ENCODE measurements at places on chromosomes 2 and 18.

GRCh38 chr2:135744760-135745314, 3.2 kb downstream of the UBXN4 start:
- no peak for DNase-seq

DNA sequence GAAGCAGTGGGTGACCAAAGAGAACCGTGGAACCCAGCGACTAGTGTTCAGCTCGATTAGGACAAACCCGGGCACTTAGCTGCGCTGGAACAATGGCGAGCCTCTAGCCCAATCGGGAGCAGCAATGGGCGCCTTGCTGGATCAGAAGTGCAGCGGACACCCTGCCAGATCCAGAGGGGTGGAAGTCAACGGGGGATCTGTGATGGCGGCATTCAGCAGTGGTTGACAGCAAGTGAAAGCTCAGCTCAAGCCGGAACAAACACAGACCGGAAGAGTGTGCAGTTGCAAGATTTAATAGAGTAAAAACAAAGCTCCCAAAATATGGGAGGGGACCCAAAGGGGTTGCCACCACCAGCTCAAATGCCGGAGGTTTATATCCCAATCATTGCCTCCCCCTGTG, 478.7 kb upstream of the REG3G start:
- no peak for DNase-seq

- no peak for DNase-seq
Measured at GRCh38 chr18:58362027-58362575, 266.8 kb downstream of the ALPK2 start.

DNA sequence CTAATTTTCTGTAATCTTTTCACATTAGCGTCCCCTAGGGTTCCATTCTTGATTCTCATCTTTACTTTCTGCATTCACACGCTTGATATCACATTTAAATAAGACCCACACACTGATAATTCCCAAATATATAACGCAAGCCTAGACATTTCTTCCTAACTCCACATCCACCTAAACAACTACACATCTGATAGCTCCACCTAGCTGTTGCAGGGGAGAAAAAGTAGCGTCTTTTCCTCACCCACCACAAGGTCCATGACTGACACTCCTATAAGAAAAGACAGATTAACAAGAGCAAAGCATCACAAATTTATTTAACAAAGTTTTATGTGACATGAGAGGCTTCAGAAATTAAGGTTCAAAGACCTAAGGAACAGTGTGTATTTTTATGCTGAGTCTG, 862.2 kb upstream of the DDX18 start:
- DNase-seq = no peak

GRCh38 chr2:199710551-199710950, 140.4 kb downstream of the FTCDNL1 start:
- no peak for DNase-seq

GRCh38 chr2:174573621-174574081, 24.0 kb downstream of the WIPF1 start:
- no peak for DNase-seq

- no peak for DNase-seq
Measured at GRCh38 chr2:119748135-119748534, 11.6 kb upstream of the PTPN4 start.

DNA sequence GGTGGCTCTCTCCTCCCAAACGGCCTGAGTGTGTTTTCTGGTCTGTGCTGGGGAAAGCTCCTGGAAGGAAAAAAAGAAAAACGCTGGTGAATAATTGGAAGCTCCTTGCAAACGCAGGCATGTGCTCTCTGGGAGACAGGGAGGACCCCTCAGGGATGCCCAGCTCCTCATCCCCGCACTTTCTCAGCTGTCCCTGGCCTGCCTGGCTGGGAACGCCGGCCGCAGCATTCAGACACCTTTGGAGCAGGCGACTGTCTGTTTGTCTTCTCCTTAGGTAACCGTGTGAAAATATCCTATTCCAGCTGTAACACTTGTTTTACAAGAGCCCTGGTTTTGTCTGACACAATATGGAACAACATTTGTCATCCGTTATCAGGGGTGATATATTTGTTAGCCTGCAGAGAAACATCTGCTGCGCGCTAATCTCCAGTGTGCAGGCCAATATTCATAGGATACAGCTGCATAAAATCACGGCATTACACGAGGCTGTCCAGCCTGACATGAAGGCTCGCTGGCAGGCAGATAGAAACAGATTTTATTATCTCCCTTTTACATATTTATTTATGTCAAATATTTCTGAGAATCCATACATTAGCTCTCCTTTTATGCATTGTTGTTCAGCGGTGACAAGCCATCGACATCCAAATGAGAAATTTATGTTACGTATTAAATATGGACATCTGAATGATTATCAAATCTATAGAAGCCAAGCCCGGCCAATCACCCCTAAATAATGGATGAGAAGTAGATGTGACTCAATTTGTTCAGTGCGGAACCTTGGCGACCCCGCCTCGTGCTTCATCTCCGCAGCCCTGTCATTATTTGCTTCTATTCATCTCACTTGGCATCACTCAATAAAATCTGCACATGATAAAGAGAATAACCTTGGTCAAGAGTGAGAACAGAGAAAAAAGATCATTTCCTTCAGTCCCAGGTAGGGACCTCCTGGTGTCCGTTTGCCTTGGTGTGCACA, 675.1 kb upstream of the SALL3 start:
- no peak for DNase-seq

- no peak for DNase-seq
Measured at GRCh38 chr2:113980946-113981345, 91.1 kb downstream of the ACTR3 start.

Data from activated CD8-positive, alpha-beta memory T cell treated with anti-CD3 and anti-CD28 coated beads for 1 hour (primary cell).